ENCODE measurements at places on chromosomes 1 and 21.

DNA sequence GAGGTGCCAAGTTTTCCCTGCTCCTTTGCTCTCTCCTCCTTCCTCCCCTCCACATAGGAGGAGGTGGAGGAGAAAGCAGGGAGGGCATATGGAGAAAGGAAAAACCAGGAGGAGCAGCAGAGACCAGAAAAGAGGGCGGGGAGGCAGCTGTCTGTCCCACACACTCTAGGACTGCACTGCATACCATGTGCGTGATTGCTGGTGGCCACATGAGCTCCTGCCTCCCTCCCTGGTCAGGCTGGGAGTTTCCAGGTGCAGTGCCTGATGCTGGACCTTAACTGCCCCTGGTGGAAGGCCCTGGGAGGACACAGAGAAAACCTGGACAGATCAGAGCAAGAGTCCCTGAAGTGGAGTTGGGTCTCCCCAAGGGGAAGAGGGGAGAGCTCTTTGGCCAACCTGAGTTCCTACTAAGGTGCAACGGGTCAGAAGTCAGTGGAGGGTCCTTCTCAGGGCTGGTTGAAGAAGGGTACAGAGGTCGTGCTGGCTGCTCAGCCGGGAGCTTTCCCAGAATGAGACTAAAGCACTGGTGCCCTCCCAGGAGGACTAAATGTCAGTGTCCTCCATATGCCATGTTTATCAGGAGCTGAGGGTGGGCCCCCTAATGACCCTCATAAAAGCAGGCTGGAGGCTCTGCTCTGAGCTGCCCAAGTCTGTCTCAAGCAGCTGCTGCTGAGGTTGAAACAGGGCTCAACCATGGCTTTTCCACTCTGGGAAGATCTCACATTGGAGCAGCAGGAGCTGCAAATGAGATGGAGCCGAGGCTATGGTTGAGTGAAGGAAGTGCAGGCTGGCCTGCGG, 3.5 kb upstream of the LGR6 start:
- peak overlapping the region; percentile 52 for H3K4me3 ChIP-seq
- H3K36me3 ChIP-seq: no peaks in the 10 kb centered on the region
- no peak for DNase-seq
- H3K27me3 ChIP-seq: peaks cover 9% of the 10 kb centered on the region
- H3K4me1 ChIP-seq: peaks cover 8% of the 10 kb centered on the region

GRCh38 chr1:51512606-51513005, 6.5 kb downstream of the EPS15 start:
- H3K27ac ChIP-seq: no peak overlapping the region
- peaks cover 26% of the 10 kb centered on the region for H3K4me1 ChIP-seq
- peaks cover 1% of the 10 kb centered on the region for H3K27me3 ChIP-seq
- H3K36me3 ChIP-seq: no peaks in the 10 kb centered on the region
- DNase-seq: no peak

- H3K4me3 ChIP-seq: no peak overlapping the region
- peaks cover 6% of the 10 kb centered on the region for H3K27me3 ChIP-seq
- H3K27ac ChIP-seq: no peak overlapping the region
- H3K4me1 ChIP-seq: peaks cover 9% of the 10 kb centered on the region
These were observed 63.0 kb downstream of the NR5A2 start for GRCh38 chr1:200090252-200091159.

GRCh38 chr21:44736291-44737004, 25.1 kb upstream of the TSPEAR start:
- no peak overlapping the region for H3K27ac ChIP-seq
- H3K36me3 ChIP-seq: peaks cover 41% of the 10 kb centered on the region
- H3K4me3 ChIP-seq: no peak overlapping the region
- DNase-seq: no peak

GRCh38 chr1:44227211-44227610, 13.9 kb downstream of the DMAP1 start:
- H3K4me1 ChIP-seq: peaks cover 4% of the 10 kb centered on the region
- no peak overlapping the region for H3K4me3 ChIP-seq
- peaks cover 12% of the 10 kb centered on the region for H3K36me3 ChIP-seq
- no peak overlapping the region for H3K27ac ChIP-seq

- DNase-seq: no peak
- peaks cover 3% of the 10 kb centered on the region for H3K27me3 ChIP-seq
- no peaks in the 10 kb centered on the region for H3K36me3 ChIP-seq
- H3K4me3 ChIP-seq: no peak overlapping the region
- no peak overlapping the region for H3K27ac ChIP-seq
- H3K4me1 ChIP-seq: peaks cover 3% of the 10 kb centered on the region
These were observed 15.4 kb downstream of the NGF start for GRCh38 chr1:115322631-115323030.

GRCh38 chr1:85202092-85202863, 1.5 kb upstream of the SYDE2 start:
- no peaks in the 10 kb centered on the region for H3K4me1 ChIP-seq
- no peak overlapping the region for H3K27ac ChIP-seq
- H3K36me3 ChIP-seq: no peaks in the 10 kb centered on the region
- H3K27me3 ChIP-seq: peaks cover 10% of the 10 kb centered on the region
- peak overlapping the region; percentile 81 for H3K4me3 ChIP-seq

GRCh38 chr1:83882906-83883305, 116.0 kb downstream of the TTLL7 start:
- peak; percentile 49 for DNase-seq
- peaks cover 9% of the 10 kb centered on the region for H3K4me1 ChIP-seq
- no peaks in the 10 kb centered on the region for H3K27me3 ChIP-seq
- no peaks in the 10 kb centered on the region for H3K36me3 ChIP-seq
- no peak overlapping the region for H3K27ac ChIP-seq
- H3K4me3 ChIP-seq: no peak overlapping the region

- H3K4me1 ChIP-seq: peaks cover 4% of the 10 kb centered on the region
- H3K36me3 ChIP-seq: no peaks in the 10 kb centered on the region
- H3K27me3 ChIP-seq: no peaks in the 10 kb centered on the region
- no peak overlapping the region for H3K4me3 ChIP-seq
- no peak for DNase-seq
- H3K27ac ChIP-seq: no peak overlapping the region
These were observed 89.9 kb upstream of the KAZN start for GRCh38 chr1:14508613-14509012.

DNA sequence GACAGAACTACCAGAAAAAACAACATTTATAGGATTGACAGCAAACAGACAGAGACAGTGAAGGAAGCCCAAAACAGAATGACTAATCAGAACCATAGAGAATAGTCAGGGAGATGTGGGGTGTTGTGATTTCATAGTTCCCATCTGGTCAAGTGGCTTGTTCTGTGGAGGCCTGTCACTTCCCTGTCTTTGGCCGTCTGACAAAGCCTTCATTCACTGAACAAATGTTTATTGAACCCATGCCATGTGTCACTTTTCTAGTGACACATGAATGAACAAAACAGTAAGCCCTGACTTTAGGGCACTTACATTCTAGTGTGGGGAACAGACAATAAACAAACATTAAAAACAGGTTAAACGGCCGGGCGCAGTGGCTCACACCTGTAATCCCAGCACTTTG, 3.2 kb upstream of the SRRM1 start:
- H3K4me3 ChIP-seq: no peak overlapping the region
- H3K27me3 ChIP-seq: peaks cover 9% of the 10 kb centered on the region
- H3K36me3 ChIP-seq: no peaks in the 10 kb centered on the region

DNA sequence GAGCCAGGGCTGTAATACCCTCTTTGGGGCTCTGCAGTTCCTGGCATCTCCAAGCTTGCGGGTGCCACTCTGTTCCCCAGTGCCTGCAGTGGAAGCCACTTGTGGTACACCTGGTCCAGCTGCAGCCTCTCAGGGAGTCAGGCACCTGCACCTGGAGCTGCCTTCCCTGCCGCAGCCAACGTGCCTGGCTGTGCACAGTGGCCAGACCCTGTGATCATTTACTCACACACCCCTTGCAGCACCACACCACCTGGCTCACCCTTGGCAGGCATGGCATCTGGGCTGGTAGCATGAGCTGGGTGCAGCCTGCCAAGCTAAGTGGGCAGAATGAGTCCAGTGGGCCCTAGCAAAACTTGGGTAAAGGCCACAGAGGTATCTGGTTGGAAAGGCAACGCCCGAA, 51.1 kb upstream of the NTPCR start:
- H3K27ac ChIP-seq: no peak overlapping the region
- H3K36me3 ChIP-seq: no peaks in the 10 kb centered on the region
- no peak for DNase-seq
- no peak overlapping the region for H3K4me3 ChIP-seq

DNA sequence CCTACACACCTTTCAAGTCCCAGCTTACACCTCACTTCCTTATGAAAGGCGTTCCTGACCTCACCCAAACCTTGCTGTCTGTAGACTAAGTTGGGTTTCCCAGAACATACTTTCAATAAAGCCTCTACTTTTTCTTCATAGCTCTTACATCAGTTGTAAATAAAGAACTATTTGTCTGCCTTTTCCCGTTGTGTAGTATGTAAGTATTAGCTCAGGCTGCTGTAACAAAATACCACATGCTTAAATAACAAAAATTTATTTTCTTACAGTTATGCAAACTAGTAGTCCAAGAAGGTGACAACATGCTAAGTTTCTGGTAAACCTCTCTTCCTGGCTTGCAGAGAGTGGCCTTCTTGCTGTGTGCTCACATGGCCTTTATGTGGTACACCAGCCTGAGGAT, 86.7 kb downstream of the MAST2 start:
- H3K27me3 ChIP-seq: peaks cover 2% of the 10 kb centered on the region
- no peak overlapping the region for H3K4me3 ChIP-seq
- no peaks in the 10 kb centered on the region for H3K36me3 ChIP-seq
- no peak overlapping the region for H3K27ac ChIP-seq
- no peak for DNase-seq

- no peak overlapping the region for H3K27ac ChIP-seq
- DNase-seq: no peak
- no peaks in the 10 kb centered on the region for H3K27me3 ChIP-seq
- peaks cover 15% of the 10 kb centered on the region for H3K4me1 ChIP-seq
These were observed 330.5 kb upstream of the KAZN start for GRCh38 chr1:14267991-14268390.

- no peak overlapping the region for H3K4me3 ChIP-seq
- H3K27ac ChIP-seq: no peak overlapping the region
- H3K27me3 ChIP-seq: no peaks in the 10 kb centered on the region
- DNase-seq: no peak
- no peaks in the 10 kb centered on the region for H3K36me3 ChIP-seq
- no peaks in the 10 kb centered on the region for H3K4me1 ChIP-seq
These were observed 54.6 kb upstream of the DPT start for GRCh38 chr1:168783458-168784210.

GRCh38 chr1:17551755-17552234, 12.3 kb downstream of the ARHGEF10L start:
- peak; percentile 47 for DNase-seq
- peak overlapping the region; percentile 41 for H3K27ac ChIP-seq
- peaks cover 12% of the 10 kb centered on the region for H3K27me3 ChIP-seq

DNA sequence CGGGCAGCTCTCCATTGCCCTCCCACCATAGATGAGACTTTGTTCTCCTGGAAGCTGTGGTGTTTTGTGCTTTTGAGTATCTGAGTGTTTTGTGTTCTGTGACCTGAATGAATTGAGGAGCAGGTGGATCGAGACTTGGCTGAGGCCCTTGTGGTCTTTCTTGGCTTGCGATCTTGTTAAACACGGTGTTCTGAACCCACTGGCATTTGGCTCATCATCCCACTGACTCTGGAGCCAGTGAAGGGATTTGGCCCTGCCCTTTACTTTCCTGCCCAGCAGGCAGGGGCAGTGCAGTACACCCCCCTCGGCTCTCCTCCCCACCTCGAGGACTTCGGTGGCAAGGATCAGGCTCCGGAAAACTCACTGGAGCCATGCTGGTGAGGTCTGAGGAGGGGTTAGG, 30.6 kb downstream of the PKNOX1 start:
- peaks cover 8% of the 10 kb centered on the region for H3K36me3 ChIP-seq
- H3K27ac ChIP-seq: peak overlapping the region; percentile 49
- no peak overlapping the region for H3K4me3 ChIP-seq
- H3K4me1 ChIP-seq: no peaks in the 10 kb centered on the region
- no peak for DNase-seq
- peaks cover 6% of the 10 kb centered on the region for H3K27me3 ChIP-seq

- no peaks in the 10 kb centered on the region for H3K27me3 ChIP-seq
- H3K27ac ChIP-seq: no peak overlapping the region
- H3K4me1 ChIP-seq: no peaks in the 10 kb centered on the region
- DNase-seq: no peak
- peaks cover 7% of the 10 kb centered on the region for H3K36me3 ChIP-seq
These were observed 186.3 kb downstream of the VPS13D start for GRCh38 chr1:12416101-12416500.

DNA sequence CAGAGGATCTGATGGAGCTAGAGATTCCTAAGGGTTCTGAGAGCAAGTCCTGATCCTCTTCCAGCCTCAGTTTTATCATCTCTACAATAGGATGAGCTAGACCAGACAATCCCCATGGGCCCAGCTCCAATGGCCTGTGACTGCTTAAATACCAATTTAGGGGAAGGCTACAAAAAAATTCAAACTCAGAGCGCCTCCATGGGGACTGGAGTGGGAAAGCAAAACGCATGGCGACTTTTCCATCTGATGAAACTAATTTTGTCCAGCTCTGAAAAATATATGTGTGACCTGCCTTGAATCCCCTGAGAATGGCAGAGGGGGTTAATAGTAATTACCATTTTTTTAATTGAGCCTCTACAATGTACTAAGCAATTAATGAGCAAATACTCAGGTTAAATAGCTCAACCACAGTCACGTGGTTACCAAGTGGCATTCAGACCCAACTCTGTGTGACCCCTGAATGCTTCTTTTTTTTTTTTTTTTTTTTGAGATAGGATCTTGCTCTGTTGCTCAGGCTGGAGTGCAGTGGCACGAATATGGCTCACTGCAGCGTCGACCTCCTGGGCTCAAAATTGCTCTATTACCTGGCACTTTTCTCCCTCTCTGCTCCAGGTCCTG, 8.4 kb downstream of the EXTL1 start:
- no peak for DNase-seq
- no peak overlapping the region for H3K27ac ChIP-seq
- peaks cover 3% of the 10 kb centered on the region for H3K4me1 ChIP-seq
- H3K36me3 ChIP-seq: no peaks in the 10 kb centered on the region
- H3K27me3 ChIP-seq: peaks cover 6% of the 10 kb centered on the region

- H3K27ac ChIP-seq: no peak overlapping the region
- H3K4me3 ChIP-seq: no peak overlapping the region
- H3K27me3 ChIP-seq: peaks cover 2% of the 10 kb centered on the region
- peaks cover 2% of the 10 kb centered on the region for H3K4me1 ChIP-seq
These were observed 226.4 kb downstream of the DYRK1A start for GRCh38 chr21:37593015-37593414.

DNA sequence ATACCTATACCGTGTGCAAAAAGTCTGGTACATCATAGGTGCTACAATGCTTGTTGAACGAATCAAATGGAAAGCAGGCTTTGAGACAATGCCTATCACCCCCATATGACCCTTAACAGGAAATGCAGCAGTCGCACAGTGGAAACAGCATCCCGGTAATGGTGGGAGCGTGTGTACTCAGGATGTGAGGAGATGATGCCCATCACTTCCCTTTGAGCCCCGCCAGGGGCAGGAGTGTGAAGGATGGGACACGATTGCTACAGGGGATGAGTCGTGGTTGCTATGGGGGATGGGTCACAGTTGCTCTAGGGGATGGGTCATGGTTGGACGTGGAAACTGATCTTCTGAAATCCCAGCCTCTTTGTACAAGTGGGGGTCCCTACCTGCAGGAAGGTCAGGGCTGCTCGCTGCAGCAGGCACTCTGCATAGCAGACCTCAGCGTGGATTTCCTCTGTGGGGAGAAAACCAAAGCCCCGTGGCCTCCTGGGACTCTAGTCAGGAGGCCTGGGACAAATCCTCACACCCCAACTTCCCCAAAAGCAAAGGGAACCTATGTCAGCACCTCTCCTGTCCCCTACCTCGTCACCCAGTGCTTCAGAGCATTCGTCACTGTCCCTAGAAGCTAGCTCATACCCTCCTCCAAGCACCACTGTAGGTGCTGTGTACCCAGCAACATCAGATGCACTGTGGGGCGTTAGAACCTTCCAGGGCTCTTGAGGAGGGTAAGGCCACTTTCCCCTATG, 19.3 kb downstream of the TTC39A start:
- no peaks in the 10 kb centered on the region for H3K36me3 ChIP-seq
- H3K27me3 ChIP-seq: peaks cover 4% of the 10 kb centered on the region
- no peak for DNase-seq
- peaks cover 26% of the 10 kb centered on the region for H3K4me1 ChIP-seq
- H3K4me3 ChIP-seq: no peak overlapping the region

All from glutamatergic neuron (in vitro differentiated cells).